ENCODE measurements at places on chromosomes 2 and 18.

- peak; percentile 41 for DNase-seq
These were observed 219.5 kb downstream of the BCL2 start for GRCh38 chr18:63099848-63100629.

GRCh38 chr2:171410101-171410500 is 23.7 kb downstream of the METTL8 start:
- DNase-seq, result no peak

GRCh38 chr2:65458999-65459398 is 26.6 kb upstream of the SPRED2 start:
- DNase-seq, result peak; percentile 65

DNA sequence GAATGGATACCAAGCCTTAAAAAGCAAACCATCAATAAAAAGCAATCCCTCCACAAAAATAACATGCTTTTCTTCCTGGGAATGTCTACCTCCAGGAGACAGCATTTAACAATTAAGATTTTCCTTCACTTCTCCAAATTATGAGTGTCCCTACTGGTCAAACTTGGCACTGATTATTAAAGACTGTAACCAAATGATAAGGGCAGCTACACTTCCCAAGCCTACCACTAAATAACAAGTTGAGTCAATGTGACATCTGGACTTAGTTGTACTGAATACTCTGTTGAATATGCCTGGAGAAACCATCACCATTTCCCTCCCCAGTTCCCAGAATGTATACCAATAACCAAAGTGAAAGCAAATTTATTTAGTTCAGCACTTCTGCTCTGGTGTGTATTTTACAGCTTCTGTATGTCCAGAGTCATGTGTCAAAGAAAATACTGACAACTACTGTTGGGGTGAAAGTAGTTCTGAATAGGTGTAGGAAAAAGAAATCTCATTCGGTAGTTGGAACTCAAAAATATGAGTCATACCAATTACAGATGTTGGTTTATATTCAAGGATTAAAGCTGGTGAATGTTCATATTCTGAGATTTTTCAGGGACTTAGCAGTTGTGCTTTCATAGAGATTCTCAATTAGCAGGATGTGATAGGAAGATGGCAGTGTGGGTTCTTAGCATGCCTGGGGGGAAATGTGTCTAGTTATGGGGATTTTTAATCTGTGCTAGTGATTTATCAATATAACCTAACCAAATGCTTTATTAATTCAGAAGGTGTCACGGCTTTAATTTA is 1291.6 kb upstream of the GYPC start:
- no peak for DNase-seq

GRCh38 chr2:238069021-238069709 is 8.4 kb downstream of the SCLY start:
- no peak for DNase-seq

GRCh38 chr2:166179201-166179600 is 51.4 kb upstream of the SCN1A start:
- DNase-seq, result no peak

- no peak for DNase-seq
These were observed 70.6 kb upstream of the PPM1B start for GRCh38 chr2:44098050-44098449.

GRCh38 chr2:113183264-113183663 is 9.5 kb downstream of the PSD4 start:
- no peak for DNase-seq

GRCh38 chr18:11502368-11502767 is 107.0 kb upstream of the SLC35G4 start:
- peak; percentile 27 for DNase-seq

GRCh38 chr2:211035548-211036185 is 479.3 kb downstream of the CPS1 start:
- DNase-seq, result peak; percentile 20

DNA sequence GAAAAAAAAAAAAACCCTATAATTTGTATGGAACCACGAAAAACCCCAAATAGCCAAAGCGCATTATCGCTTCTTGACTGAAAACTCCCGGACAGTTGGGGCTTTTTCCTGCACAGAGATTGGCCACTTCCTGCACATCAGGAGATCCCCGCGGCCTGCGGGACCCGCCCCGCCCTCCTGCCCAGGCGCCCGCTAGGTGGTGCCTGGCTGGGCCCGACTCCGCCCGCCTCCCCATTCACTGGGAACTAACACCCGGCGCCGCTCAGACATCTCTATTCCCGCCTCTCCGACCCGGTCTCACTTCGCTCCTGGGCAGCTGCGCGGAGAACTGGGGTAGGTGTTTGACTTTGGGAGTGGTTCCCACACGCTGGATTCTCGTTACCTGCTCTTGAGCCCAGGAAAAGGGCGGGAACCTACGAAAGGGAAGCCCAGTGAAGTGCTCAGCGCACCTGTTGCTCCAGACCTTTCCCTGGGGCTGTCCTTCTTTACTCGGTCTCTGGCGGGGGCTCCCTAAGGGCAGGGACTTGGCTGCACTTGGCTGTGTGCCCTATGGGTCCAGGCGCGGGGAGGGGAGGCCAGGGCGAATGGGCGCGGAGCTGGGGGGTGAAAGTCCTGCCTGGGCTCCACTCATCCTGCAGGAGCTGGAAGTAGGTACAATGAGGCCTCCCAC is at the start of gene HMSD:
Gene HMSD (plus strand): TSS at position 234 of the 670 bp plus-strand sequence. CDS start 4,155 bp downstream, outside the sequence.
- peak; percentile 70 for DNase-seq

DNA sequence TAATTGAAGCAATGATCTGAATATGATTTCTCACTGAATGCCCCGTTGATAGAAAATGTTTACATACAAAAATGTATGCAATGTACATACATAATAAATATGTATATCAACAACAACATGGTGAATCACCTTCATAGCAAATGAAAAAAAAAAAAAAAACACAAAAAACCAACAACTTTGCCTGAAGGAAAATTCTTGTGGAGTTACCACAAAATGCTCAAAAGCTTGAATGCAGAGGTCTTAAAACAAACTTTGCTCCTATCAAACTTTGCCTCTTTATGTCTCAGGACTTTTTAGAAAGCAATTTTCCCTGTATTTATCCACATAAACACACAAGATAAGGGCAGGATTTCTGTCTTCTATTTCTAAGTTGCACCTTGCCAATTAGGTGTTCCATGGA is 92.9 kb upstream of the SIX2 start:
- no peak for DNase-seq

- DNase-seq, result no peak
These were observed 134.7 kb downstream of the MCFD2 start for GRCh38 chr2:46780801-46781445.

DNA sequence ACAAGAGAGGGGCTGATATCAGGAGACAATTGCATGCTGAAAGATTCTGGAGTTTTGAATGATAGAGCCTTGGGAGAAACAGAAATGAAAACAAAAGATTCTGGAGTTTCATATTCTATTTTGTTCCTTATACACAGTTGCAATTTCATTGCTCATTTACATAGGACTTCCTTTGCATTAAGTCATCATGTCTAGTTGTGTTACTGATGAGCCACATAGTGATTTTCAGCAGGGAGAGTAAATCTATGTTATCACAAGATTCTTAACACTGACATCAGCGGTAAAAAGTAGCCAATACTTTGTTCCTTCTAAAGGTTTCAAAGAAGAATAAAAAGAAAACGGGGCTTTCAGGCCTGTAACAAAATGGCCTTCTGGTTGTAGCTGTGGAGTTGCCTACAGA is 7.1 kb downstream of the ADAM17 start:
- no peak for DNase-seq

- no peak for DNase-seq
These were observed 334.9 kb downstream of the SOX11 start for GRCh38 chr2:6027066-6027465.

GRCh38 chr2:217804338-217804737 is 198.5 kb downstream of the TNS1 start:
- DNase-seq, result no peak

- peak; percentile 3 for DNase-seq
These were observed 24.0 kb upstream of the COLEC12 start for GRCh38 chr18:524466-524865.

GRCh38 chr18:40464032-40464431 is 1491.0 kb upstream of the PIK3C3 start:
- no peak for DNase-seq

DNA sequence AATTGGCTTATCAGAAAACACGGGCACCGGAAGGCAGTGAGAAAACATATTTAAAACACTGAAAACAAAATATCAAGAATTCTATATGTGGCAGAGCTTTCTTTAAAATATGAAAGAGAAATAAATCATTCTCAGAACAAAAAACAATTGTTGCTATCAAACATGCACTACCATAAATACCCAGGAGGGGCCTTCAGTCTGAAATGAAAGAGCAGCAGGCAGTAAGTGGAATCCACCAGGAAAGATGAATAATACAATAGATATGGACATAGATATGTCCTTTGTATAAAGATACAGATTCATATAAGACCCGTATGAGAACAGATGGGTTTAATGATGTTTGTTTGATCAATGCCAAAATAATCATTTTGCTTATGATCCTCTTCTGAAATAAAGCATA is 142.0 kb downstream of the TMEM18 start:
- no peak for DNase-seq

DNA sequence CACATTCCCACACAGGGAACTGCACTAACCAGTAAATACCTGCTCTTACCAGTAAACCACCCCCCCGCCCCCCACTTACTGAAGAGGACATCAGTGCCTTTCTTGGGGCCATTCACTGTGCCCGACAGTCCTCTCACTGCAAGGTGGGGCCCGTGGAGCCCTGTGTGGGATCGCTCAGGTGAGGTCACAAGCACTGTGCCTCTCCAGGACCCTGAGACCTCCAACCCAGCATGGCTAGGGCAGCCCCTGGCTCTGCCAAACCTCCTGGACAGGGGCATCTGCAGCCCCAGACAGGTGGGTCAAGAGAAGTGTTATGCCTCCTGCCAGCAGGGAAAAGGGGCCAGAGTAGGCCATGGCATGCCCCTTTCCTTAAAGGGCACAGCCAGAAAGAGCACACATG is 6.7 kb upstream of the NEURL3 start:
- no peak for DNase-seq

GRCh38 chr2:241859436-241860183 is 916 bp upstream of the PDCD1 start:
- DNase-seq, result no peak

GRCh38 chr2:218805627-218806026 is 23.7 kb downstream of the CYP27A1 start:
- peak; percentile 28 for DNase-seq

DNA sequence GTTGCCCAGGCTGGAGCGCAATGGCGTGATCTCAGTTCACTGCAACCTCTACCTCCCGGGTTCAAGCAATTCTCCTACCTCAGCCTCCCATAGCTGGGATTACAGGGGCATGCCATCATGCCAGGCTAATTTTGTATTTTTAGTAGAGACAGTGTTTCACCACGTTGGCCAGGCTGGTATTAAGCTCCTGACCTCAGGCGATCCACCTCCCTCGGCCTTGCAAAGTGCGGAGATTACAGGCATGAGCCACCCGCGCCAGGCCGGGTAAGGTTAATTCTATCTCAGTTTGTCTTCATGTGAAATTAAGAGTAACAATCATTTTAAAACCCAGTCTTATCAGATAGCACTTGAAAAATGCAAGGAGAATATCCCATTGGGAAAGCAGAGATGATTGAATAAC is 1681.7 kb upstream of the DDX18 start:
- DNase-seq, result no peak

DNA sequence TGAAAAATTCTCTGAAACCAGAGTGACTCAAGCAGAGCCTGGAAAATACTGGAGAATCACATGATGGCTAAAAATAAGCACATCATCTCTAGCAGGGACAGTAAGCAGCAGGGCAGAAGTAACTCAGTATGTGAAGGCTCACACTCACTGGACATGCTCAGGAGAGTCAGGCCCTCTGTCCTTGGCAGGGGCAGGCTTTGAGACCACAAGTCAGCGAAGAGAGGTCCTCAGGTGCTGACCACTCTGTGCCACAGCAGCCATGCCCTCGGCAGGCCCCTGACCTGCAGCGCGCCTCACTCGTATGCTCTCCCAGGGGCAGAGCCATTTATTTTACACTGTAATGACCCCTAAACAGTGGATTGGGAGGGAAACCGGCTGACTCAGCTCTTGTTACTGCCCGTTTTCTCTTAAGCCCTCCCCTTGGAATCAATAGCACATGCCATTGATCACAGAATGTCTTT is 76.8 kb downstream of the MAPRE2 start:
- DNase-seq, result no peak

- DNase-seq, result no peak
These were observed 352.5 kb upstream of the GULP1 start for GRCh38 chr2:187939180-187939579.

- DNase-seq, result no peak
These were observed 67.7 kb downstream of the HPCAL1 start for GRCh38 chr2:10370390-10370789.

- no peak for DNase-seq
These were observed 83.9 kb downstream of the ITSN2 start for GRCh38 chr2:24276349-24276899.

- DNase-seq, result no peak
These were observed 290 bp downstream of the PSMG2 start for GRCh38 chr18:12703096-12703567.

- no peak for DNase-seq
These were observed 812.6 kb upstream of the LRATD1 start for GRCh38 chr2:13819896-13820295.

GRCh38 chr18:63586431-63586830 is 712 bp upstream of the SERPINB13 start:
- no peak for DNase-seq

DNA sequence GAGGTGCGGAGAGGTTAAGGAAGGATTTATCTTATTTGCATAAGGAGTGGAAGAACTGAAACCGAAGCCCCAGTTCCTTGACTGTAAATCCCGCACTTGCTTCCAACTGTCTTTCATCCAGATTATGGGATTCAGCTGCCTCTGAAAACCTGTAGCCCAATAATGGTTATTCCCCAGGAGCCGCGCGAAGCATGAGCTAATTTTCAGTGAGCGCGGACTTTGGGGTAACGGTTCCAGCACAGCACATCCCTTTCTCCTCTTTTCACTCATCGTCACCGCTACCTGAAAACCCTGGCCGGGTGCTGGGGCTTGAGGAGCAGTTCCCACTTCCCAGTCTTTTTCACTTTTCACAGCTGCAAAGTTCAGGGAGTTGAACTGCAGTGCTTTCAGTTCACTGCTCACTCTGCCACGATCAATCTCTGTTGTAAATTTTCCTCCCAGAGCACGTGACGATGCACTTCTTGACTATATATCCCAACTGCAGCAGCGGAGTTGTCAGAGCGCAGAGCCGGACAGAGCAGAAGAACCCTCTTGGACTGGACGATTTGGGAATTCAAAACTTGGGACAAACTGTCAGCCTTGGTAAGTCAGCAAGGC is at the start of gene KCNE4:
Gene KCNE4 (plus strand): TSS at position 498 of the 597 bp plus-strand sequence. CDS start 641 bp downstream, outside the sequence.
- DNase-seq, result peak; percentile 34

- DNase-seq, result no peak
These were observed 36.5 kb downstream of the CAB39 start for GRCh38 chr2:230749111-230749510.

DNA sequence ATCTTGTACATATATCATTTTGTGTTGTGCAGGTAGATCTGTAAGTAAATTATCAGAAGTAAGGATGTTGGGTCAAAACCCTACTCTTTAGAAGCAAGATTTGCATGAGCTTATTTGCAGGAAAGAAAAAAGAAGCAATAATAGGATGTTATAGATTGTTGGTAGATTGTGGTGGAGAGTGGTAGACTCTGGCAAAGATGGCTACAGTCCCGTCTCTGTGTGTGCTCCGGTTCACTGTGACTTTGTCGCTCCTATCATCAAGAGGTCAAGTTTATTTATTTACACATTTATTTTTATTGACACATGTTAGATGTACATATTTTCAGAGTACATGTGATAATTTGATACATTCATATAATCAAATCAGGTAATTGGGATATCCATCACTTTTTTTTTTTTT is 81.0 kb upstream of the NDUFV2 start:
- DNase-seq, result no peak
